Calu3 (cell line): ENCODE measurements at places on chromosomes 11 and 22. TPM values are rescaled to one million over a fixed set of nuclear protein-coding genes. Genes with fewer than 3 reads are reported as not detected.

The EXT2 gene
- 56.9 and 67.3 TPM in 2 replicates for total RNA-seq

The GRAMD1B gene
- 5.9 and 8.2 TPM in 2 replicates for total RNA-seq

The TENM4 gene
- total RNA-seq, result not detected in 2 replicates

The SMIM35 gene
- not detected in 2 replicates for total RNA-seq

The CABP4 gene
- total RNA-seq, result 24.8 and 25.4 TPM in 2 replicates

The SPDYC gene
- total RNA-seq, result not detected in 2 replicates

DNA sequence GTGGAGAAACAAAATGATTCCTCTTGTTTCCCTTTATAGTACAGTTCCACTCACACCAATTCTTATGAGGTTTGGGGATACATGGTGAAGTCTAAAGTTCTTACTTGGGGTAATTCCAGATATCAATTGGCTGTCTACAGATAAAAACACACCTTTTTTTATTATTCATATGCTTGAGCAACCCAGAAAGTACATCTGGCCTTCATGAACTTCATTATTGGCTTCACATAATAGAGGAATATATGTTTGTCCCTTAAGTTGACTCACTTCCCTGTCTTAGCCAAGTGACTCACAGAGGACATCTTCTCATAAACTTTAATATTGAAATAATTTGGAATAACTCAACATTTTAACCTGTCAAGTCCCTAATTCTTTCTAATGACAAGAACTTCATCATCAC, 36.3 kb upstream of the SOX6 start:
- H3K4me3 ChIP-seq, result no peak overlapping the region
- no peaks in the 10 kb centered on the region for H3K36me3 ChIP-seq
- H3K4me1 ChIP-seq, result peaks cover 36% of the 10 kb centered on the region
- H3K27ac ChIP-seq, result no peak overlapping the region
- no peaks in the 10 kb centered on the region for H3K27me3 ChIP-seq

- no peaks in the 10 kb centered on the region for H3K36me3 ChIP-seq
- H3K27me3 ChIP-seq, result peaks cover 4% of the 10 kb centered on the region
- peak; percentile 20 for DNase-seq
- no peak overlapping the region for H3K27ac ChIP-seq
- no peak overlapping the region for H3K4me3 ChIP-seq
Measured at GRCh38 chr11:84558085-84558905, 1068.8 kb downstream of the DLG2 start.

DNA sequence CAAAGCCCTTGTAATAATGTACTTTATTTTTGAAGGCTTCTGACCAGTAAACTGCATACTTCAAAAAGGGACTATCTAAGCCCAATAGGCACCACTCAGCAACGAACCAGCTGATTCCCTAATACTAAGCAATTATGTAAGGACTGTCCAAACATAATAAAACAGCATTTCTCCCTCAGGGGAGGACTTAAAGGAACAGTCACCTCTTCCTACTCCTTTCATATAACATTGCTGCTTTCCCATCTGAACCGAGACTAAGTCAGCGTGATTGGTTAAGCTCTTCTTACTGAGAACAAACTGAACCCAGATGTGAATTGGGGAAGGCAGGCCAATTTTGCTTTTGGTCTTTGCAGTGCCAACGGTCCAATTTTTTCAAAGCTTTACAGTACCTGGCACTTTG, 420.0 kb downstream of the METTL15 start:
- no peak overlapping the region for H3K27ac ChIP-seq
- no peaks in the 10 kb centered on the region for H3K27me3 ChIP-seq
- H3K4me3 ChIP-seq, result no peak overlapping the region

DNA sequence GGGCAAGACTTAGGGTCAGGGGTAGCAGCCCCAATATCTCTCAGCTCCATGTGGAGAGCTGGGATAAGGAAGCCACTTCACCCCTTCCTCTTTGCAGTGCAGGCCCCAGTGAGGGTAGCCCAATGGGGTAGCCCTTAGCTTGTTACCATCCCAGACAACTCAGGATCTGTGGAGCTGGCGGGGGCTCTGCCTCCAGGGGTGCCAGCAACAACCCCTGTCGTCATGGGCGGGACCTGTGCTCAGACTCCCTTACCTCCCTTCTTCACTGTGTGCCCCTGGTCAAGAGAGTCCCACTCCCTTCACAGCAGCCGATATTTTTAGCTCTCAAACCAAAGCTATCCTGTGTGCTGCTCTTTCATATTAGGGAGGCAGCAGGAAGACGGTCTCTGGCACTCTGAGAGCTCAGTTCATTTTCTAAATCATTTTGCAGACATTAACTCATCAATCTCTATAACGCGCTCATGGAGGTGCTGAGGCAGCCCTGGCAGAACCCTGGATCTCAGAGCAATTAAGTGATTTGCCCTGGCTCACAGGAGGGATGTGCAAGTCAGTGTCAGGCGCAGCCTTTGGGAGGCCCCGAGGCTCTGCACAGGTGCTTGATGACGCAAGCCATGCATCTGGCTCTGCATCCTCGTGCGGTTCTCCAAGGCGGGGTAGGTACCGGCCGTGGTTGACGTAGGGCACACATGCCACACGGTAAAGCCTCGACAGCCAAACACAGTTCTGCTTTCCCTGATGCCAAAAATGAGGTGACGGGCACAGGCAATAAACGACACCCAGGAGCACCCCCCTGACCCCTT, 357.6 kb downstream of the SHANK2 start:
- H3K27ac ChIP-seq, result no peak overlapping the region
- DNase-seq, result no peak
- no peaks in the 10 kb centered on the region for H3K27me3 ChIP-seq
- H3K36me3 ChIP-seq, result peaks cover 9% of the 10 kb centered on the region
- no peaks in the 10 kb centered on the region for H3K4me1 ChIP-seq

GRCh38 chr22:30878516-30879414, 89.8 kb downstream of the MORC2 start:
- no peak for DNase-seq
- H3K4me1 ChIP-seq, result peaks cover 8% of the 10 kb centered on the region
- no peaks in the 10 kb centered on the region for H3K27me3 ChIP-seq
- H3K4me3 ChIP-seq, result no peak overlapping the region
- H3K27ac ChIP-seq, result no peak overlapping the region
